Chondrocyte (in vitro differentiated cells): ENCODE measurements at places on chromosomes 3 and 15.

DNA sequence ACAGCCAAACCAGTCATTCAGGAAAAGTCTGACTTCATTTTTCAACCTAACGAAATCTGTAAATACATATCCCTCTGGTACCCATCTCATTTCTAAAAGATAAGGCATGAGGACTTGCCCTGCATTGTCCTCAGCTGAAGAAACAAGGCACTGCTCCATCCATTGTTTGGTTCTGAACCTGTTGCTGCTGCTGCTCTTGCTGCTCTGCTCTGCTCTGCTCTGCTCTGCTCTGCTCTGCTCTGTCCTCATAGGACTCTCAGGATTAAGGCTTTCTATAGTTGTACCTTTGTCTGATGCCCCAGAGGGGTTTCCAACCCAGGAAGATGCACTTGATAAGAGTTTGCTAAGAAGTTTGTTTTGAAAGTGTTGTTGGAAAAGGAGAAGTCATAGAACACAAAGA lies 38.2 kb downstream of the CMSS1 start:
- no peak for DNase-seq

GRCh38 chr3:168157903-168158302 lies 62.2 kb upstream of the GOLIM4 start:
- DNase-seq: no peak

DNA sequence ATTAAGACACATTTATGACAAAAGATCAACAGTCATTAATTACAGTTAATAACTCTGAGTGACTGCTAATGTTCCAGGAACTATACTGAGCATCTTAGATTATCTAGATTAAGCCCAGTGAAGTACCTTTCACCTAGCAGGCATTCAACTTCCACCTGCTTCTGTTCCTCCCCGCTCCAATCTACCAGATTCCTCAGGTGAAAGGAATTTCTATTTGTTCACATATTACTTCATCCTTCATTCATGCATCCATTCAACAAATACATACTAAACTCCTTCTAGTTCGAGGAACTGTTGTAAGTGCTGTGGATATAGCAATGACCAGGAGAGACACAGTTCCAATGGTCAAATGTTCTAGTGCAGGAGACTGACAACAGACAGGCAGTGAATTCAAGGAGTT lies 139.3 kb downstream of the FILIP1L start:
- no peak for DNase-seq

- DNase-seq: no peak
Observed at GRCh38 chr3:126399351-126399735, 4.6 kb downstream of the CFAP100 start.

- no peak for DNase-seq
Observed at GRCh38 chr3:108073764-108074431, 16.9 kb downstream of the CD47 start.

GRCh38 chr3:102225407-102226132 lies 209.2 kb upstream of the ZPLD1 start:
- DNase-seq: no peak

- DNase-seq: no peak
Observed at GRCh38 chr3:18723206-18723810, 298.2 kb upstream of the SATB1 start.
